ENCODE measurements at places on chromosomes 12 and 14.
A peak's percentile ranks its signal among the peaks of the same experiment; 100 is the strongest.

- peak; percentile 79 for DNase-seq
These were observed 44.6 kb downstream of the SRGAP1 start for GRCh38 chr12:63888908-63889635.

DNA sequence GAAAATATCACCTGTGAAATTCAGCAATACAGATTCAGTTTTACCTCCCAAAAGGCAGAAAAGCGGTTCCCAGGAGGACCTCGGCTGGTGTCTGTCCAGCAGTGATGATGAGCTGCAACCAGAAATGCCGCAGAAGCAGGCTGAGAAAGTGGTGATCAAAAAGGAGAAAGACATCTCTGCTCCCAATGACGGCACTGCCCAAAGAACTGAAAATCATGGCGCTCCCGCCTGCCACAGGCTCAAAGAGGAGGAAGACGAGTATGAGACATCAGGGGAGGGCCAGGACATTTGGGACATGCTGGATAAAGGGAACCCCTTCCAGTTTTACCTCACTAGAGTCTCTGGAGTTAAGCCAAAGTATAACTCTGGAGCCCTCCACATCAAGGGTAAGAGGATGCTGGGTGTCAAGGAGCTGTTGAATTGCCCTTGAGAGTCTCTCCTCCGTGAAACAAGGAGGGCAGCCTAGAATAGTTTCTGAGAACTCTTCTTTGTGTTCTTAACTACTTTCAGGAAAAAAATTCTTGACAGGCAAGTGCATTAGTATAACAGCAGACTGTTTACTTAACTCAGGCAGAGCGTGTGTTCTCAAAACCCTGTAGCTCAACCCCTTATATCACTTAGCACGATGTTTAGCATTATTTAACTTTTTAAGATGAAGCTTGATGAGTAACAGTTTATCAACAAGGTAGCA, 7.7 kb downstream of the TDP1 start:
- DNase-seq: no peak

GRCh38 chr14:84225268-84225667, 1304.7 kb upstream of the FLRT2 start:
- no peak for DNase-seq

DNA sequence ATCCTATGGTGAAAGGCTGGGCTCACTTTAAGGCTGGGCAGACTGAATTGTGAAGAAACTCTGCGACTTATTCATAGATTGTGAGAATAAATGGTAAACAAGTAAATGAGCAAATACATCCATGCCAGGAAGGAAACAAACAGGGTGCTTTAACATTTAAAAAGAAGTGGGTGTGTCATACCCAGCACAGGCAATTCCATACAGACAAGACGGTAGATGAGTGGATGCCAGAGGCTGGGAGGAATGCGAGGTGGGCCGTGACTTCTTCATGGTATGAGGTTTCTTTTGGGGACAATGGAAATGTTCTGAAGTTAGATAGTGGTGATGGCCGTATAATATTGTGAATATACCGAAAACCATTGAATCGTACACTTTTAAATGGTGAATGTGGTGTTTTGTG, 49.8 kb upstream of the CDKN3 start:
- DNase-seq: no peak

DNA sequence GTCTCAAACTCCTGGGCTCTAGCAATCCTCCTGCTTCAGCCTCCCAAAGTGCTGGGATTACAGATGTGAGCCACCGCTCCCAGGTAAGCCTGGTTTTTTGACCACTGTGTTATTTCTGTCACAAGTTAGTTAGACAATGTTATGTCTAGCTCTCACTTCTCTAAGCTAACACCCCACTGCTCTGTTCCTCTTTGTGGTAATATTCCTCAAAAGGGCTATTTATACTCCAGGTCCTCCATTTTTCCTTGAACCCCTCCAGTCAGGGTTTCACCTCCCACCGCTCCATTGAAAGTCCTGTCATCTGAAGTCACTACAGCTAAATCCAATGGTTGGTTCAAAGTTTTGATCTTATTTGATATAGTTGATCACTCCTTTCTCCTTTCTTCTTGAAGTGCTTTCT, 5.1 kb downstream of the IRAK3 start:
- no peak for DNase-seq

GRCh38 chr14:32565256-32565655, 236.2 kb downstream of the AKAP6 start:
- peak; percentile 30 for DNase-seq

DNA sequence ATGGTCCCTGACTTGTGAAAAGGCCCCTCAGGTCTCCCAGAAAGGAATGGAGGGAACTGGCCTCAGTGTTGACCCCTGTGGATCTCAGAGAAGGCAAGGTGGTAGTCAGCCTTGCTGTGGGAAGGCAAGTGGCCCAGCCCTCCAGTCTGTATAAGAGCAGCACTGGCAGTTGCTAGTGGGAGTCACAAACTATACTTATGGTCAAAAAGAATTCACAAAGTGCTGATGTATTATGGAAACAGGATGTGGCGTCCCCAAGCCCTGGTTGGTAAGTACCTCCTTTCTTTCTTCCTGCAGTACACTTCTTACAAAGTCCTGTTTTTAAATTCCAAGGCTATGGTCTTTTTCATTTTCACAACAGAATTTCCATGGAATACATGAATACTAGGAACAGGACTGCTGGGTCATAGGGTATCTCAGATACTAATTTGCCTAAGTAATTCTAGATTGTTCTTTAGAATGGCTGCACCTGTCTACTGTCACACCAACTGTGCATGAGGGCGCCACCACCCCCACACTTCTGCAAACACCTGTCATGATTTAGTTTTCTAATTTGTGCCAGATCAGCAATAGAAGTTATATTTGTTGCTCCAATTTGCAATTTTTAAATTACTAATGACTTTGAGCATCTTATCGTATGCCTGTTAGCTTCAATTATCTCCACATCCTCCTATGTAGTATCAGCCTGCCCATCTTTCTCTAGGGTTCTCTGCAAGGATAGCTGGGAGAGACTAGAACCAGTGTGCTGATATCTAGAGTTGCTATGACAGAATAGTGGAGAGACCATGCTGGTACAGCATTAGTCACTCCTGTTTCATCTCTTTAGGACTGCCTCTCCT, 40.7 kb upstream of the TMEM263 start:
- no peak for DNase-seq

GRCh38 chr12:26116829-26117715, 7.8 kb downstream of the BHLHE41 start:
- DNase-seq: no peak

GRCh38 chr14:29773990-29774389, 153.7 kb downstream of the PRKD1 start:
- no peak for DNase-seq

- DNase-seq: no peak
These were observed 9.9 kb downstream of the ISCU start for GRCh38 chr12:108572166-108572790.

- DNase-seq: no peak
These were observed 3.1 kb downstream of the SOS2 start for GRCh38 chr14:50228313-50228712.

GRCh38 chr12:109140560-109140959, 24.2 kb downstream of the ACACB start:
- no peak for DNase-seq

DNA sequence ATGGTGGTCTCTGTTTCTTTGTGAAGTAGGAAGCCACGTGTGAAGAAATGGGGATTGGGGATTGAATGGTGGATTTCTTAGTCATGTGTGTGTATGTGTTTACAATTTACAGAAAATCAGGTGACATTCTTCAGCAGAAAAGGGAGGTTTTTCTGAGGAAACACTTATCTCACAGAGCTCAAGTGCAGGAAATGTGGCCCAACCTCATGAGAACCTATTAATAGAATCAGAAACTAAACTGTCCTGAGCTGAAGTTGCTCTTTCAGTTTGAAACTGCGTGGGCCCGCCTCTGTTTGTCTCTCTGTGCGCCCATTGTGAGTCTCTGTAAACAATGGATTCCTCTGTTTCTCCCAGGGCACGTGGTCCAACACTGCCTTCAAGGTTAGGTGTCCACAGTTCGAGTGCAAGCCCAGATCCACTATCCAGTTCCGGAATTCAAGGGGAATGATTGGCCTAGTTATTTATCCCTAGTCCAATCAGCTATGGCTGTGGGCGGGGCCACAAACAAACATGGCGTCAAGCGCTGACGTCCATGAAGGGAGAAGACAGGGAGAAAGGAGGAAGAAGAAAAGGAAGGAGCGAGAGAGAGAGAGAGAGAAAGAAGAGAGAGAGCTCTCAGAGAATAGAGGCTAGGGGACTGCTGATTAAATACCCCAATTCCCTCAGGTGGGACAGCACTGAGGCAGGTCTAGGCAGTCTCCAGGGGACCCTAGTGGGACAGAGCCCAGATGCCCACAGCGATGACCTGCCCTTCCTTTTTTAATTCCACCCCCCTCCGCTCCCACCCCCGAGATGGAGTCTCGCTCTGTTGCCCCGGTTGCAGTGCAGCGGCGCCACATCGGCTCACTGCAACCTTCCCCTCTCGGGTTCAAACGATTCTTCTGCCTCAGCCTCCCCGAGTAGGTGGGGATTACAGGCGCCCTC, 31.4 kb upstream of the C12orf76 start:
- DNase-seq: peak; percentile 13

GRCh38 chr14:31090883-31091764, 64.9 kb upstream of the STRN3 start:
- peak; percentile 89 for DNase-seq

GRCh38 chr12:49111206-49111605, 559 bp upstream of the LMBR1L start:
- DNase-seq: no peak

- DNase-seq: no peak
These were observed 19.1 kb downstream of the KICS2 start for GRCh38 chr12:64203036-64203435.

DNA sequence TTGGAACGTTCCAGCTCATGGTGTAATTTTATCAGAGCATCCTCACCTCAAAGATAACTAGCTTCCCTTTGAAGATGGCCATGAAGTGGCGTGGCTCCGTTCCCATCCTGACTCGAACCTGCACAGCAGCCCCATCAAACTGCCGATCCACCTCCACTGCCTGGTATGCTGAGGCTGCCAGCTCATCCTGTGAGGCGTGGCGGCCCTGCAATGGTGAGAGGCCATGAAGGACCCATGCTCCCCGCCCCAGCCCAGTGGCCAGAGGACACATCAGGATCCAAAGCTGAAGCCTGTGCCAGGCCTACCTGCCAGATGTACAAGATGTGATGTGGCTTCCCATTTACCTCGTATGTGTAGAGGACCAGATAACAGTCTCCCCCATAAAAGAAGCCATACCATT, 11.2 kb downstream of the AVIL start:
- DNase-seq: no peak

DNA sequence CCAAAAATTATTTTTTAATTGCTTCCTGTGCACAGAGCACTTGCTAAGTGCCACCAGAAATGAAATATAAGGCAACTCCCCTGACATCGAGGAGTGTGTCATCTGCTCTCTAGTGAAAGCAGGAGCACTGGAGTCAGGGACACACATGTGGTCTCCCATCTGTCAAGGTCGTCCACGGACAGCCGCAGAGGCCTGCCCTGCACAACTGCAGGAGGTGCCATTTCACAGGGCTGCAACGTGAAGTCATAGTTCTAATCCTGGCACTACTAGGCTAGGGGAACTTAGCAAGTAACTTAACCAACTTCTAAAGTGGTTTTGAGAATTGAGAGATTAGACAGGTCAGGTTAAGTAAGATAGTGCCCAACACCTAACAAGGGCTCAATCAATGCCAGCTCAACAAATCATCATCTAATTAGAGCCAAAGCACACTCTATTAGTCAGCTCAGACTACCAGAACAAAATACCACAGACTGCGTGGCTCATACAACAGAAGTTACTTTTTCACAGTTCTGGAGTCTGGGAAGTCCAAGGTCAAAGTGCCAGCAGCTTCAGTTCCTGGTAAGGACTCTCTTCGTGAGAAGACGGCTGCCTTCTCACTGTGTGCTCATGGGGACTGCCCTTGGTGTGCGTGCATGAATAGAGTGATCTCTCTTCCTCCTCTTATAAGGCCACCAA, 30.7 kb downstream of the FOXN3 start:
- DNase-seq: peak; percentile 40

DNA sequence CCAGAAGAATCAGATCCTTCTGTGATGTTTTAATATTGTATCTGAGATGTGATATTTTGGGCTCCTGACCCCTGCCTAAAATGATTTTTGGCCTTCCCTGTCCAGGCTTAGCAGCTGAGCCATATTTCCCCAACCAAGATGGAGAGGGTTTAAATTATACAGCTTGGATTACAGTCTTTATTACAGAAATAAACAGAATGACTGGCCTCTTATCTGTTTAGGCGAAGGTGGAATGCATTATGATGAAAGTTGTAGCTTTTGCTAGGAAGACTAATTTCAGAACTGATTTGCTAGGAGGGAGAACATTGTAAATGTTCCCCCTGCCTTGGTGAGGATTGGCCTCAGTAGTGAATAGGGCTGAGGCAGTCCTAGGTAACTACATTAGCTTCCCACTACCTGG, 23.3 kb downstream of the BMAL2 start:
- no peak for DNase-seq

DNA sequence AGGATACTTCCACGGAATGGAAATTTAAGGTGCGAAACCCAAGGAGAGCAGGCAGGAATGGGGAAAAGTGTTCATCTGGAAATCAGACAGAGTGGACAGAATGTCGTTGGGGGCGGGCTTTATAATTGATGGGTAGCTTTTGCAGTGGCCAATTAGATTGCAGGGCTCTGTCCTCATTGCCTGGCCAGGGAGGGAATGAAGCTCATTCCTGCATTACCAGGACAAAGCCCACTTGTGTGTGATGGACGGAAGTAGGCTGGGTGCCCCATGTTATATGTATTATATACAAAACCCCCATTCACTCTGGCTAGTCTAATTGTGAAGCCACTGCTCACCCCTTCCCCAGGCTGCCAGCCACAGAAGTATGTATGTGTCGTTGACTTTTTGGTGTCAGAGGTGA, 23.6 kb downstream of the ZNF664 start:
- DNase-seq: no peak

- DNase-seq: peak; percentile 66
These were observed 3.7 kb downstream of the IFFO1 start for GRCh38 chr12:6552140-6552551.

DNA sequence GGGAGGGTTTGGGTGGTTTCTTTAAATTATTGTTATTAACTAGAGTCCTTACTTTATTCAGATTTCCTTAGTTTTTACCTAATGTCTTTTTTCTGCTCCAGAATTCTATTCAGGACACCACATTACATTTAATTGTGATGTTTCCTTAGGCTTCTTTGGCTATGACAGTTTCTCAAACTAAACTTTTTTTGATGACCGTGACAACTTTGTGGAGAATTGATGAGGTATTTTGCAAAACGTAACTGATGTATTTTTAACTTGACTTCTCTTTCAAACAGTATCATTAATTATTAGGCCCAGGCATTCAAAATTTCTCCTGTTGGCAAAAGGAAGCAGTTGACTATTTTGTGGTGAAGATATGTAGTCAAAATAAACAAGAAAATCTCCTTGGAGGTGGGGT, 10.5 kb downstream of the RNASE6 start:
- DNase-seq: no peak
